Endodermal cell (in vitro differentiated cells): ENCODE measurements at places on chromosomes 7 and 10. TPM values are rescaled to one million over a fixed set of nuclear protein-coding genes. Genes with fewer than 3 reads are reported as not detected.
A peak's percentile ranks its signal among the peaks of the same experiment; 100 is the strongest.

RTKN2 gene
- total RNA-seq, result 11.5 TPM in 2 replicates

C10orf143 gene
- 1.9 to 3.5 TPM (median 2.3 TPM) in 3 replicates for total RNA-seq

THSD7A gene
- total RNA-seq, result 0.73 and 0.86 TPM in 2 replicates

MEOX2 gene
- total RNA-seq, result not detected in 2 replicates

KIAA1549 gene
- total RNA-seq, result 17.3 and 18.7 TPM in 2 replicates

PPIF gene
- 44.1 to 51.0 TPM (median 47.5 TPM) in 3 replicates for total RNA-seq

ITIH2 gene
- not detected in 2 replicates for total RNA-seq

CDNF gene
- total RNA-seq, result 0.61 and 1.2 TPM in 2 replicates

LIPF gene
- total RNA-seq, result not detected in 3 replicates

ADCYAP1R1 gene
- 1.6 and 2.1 TPM in 2 replicates for total RNA-seq

DNA sequence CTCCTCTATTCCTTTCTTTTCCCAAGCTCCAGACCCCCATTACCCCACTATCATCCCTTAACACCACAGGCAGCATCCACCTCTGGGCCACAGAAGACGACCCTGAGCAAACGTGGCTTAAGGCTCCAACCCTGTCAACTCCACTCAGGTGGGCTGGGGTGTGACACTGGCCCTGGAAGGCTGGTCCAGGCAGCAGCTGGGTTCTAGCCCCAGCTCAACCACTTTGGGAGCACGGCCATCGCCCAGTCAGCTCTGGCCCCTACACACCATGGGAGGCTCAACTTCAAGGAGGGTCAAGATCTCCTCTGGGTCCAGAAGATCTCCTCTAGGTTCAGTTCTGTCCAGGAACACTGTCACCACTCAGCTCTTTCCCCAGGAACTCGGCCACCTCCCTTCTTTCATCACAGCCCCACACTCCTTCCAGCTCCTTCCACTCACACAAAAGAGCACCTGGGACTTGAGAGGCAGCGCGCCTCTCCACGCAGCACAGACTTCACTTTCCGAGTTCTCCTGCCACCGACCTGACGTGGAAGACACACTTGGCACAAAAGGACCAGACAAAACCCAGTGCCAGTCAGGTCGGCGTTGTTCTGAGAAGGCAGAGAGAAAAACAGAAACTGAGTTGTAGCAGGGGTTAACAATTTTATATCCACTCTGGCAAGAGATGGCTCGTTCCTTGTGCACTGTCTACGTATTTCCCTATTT, 84.1 kb downstream of the CTBP2 start:
- no peak overlapping the region for H3K27ac ChIP-seq
- H3K4me3 ChIP-seq, result no peak overlapping the region
- H3K4me1 ChIP-seq, result no peaks in the 10 kb centered on the region
- H3K27me3 ChIP-seq, result no peaks in the 10 kb centered on the region

DNA sequence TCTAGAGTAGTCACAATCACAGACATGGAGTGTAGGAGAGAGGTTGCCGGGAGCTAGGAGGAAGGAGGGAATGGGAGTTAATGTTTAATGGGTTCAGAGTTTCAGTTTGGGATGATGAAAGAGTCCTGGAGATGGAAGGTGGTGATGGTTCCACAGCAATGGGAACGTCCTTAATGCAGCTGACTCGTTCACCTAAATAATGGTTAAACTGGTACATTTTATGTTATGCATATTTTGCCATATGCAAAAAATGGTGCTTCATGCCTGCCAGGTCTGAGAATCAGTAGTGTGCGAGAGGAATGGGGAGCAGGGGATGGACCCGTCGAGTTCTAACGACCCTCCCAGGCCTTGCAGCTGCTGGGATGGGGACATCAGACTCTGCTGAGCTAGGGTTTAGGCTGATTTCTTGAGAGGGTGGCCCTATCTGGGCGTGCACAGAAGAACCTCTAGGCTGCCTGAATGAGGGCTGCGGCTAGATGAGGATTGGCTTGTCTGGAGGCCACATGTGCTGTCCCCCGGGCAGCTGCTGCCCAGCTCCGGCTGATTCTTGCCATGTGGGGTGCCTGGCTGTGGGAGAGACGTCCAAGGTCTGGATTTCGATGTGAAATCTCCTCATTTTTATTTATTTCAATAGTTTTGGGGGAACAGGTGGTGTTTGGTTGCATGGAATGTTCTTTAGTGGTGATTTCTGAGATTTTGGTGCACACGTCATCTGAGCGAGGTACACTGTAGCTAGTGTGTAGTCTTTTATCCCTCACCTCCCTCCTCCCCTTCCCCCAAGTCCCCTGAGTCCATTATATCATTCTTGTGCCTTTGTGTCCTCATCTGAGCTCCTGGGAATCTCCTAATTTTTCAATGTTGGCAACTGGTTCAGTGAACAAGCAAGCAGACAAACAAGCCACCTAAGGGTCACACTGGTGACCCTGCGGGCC, 116.0 kb downstream of the GRK5 start:
- DNase-seq, result no peak
- no peaks in the 10 kb centered on the region for H3K27me3 ChIP-seq
- peaks cover 7% of the 10 kb centered on the region for H3K4me1 ChIP-seq
- no peak overlapping the region for H3K4me3 ChIP-seq
- no peaks in the 10 kb centered on the region for H3K36me3 ChIP-seq
- no peak overlapping the region for H3K27ac ChIP-seq

DNA sequence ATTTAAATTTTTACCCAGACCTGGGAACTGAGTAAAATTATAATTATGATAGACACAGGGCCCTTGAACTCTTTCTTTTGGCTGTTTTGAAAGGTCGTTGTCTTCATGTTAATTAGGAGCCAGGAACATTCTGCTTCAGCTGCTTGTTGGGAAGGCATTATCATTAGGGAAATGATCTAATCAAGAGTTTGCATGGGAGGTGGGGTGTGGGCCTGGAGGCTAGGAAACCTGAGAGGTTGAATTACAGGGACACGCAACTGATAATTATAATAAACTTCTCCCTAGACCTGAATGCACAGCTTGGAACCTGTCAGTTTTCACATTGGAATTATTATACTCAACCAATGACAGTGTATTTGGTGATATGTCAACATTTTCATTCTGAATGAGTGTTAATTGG, 237.7 kb downstream of the CACNB2 start:
- H3K4me3 ChIP-seq, result no peak overlapping the region
- no peaks in the 10 kb centered on the region for H3K4me1 ChIP-seq
- no peak overlapping the region for H3K27ac ChIP-seq
- H3K27me3 ChIP-seq, result no peaks in the 10 kb centered on the region
- H3K36me3 ChIP-seq, result no peaks in the 10 kb centered on the region

GRCh38 chr10:126080291-126080825, 184.0 kb downstream of the FANK1 start:
- peak overlapping the region; percentile 86 for H3K27ac ChIP-seq
- H3K36me3 ChIP-seq, result no peaks in the 10 kb centered on the region
- H3K27me3 ChIP-seq, result no peaks in the 10 kb centered on the region

DNA sequence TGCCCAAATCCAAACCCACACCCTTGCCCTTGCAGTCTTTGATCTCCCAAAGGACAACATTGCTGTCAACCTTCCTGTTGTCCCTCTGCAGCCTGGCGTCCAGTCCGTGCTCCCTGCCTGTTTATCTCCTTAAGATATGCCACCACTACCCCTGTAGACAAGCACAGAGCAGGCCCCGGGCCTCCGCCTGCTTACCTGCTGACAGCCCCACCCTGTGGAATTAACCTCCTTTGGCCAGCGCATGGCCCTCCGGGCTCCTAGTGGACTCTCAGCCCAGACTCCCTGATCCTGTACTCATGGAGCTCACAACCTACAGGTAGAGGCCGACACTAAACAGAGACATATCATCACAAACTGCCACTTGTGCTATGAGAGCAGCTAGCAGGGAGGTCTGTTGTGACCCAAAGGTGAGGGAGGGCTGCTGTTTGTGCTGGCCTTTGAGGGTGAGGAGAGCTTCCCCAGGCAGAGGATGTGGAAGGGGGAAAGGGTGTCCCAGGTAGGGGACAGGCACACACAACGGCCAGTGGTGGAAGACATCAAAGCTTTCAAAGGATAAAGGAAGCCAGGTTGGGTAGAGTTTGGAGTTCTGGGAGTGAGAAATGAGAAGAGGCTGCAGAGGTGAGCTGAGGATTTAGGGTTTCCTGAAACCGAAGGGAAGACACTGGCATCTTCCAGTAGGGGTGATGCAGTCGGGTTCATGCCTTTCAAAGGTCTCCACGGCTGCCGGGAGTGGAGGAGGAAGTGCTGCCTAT, 174.5 kb upstream of the ZMIZ1 start:
- no peaks in the 10 kb centered on the region for H3K27me3 ChIP-seq
- no peak overlapping the region for H3K27ac ChIP-seq
- no peak for DNase-seq

- H3K4me1 ChIP-seq, result no peaks in the 10 kb centered on the region
- no peak overlapping the region for H3K4me3 ChIP-seq
- no peak overlapping the region for H3K27ac ChIP-seq
- DNase-seq, result no peak
- H3K36me3 ChIP-seq, result no peaks in the 10 kb centered on the region
- no peaks in the 10 kb centered on the region for H3K27me3 ChIP-seq
These were observed 781.5 kb upstream of the POM121L12 start for GRCh38 chr7:52253953-52254352.

GRCh38 chr10:15168291-15168785, at the start of gene NMT2:
Gene NMT2 (minus strand): TSS chr10:15168693. CDS start chr10:15168612, 81 bp downstream.
- H3K4me3 ChIP-seq, result peak within 1 kb of the TSS; percentile 89
- no peaks in the 10 kb centered on the region for H3K36me3 ChIP-seq
- H3K4me1 ChIP-seq, result no peaks in the 10 kb centered on the region
- H3K27me3 ChIP-seq, result no peaks in the 10 kb centered on the region
- peak; percentile 96 for DNase-seq
- H3K27ac ChIP-seq, result peak within 1 kb of the TSS; percentile 76

- H3K27me3 ChIP-seq, result no peaks in the 10 kb centered on the region
- no peaks in the 10 kb centered on the region for H3K4me1 ChIP-seq
- no peak for DNase-seq
- no peaks in the 10 kb centered on the region for H3K36me3 ChIP-seq
- no peak overlapping the region for H3K27ac ChIP-seq
These were observed 7.1 kb downstream of the CSGALNACT2 start for GRCh38 chr10:43145311-43145710.

- no peaks in the 10 kb centered on the region for H3K27me3 ChIP-seq
- H3K4me3 ChIP-seq, result no peak overlapping the region
- DNase-seq, result no peak
These were observed 52.5 kb downstream of the EBF3 start for GRCh38 chr10:129911451-129912165.

GRCh38 chr7:3426064-3426463, 125.0 kb downstream of the SDK1 start:
- H3K27ac ChIP-seq, result no peak overlapping the region
- no peak for DNase-seq
- no peak overlapping the region for H3K4me3 ChIP-seq
- no peaks in the 10 kb centered on the region for H3K4me1 ChIP-seq
- H3K27me3 ChIP-seq, result no peaks in the 10 kb centered on the region

- no peaks in the 10 kb centered on the region for H3K36me3 ChIP-seq
- no peak overlapping the region for H3K4me3 ChIP-seq
- DNase-seq, result peak; percentile 56
- no peaks in the 10 kb centered on the region for H3K27me3 ChIP-seq
- H3K4me1 ChIP-seq, result no peaks in the 10 kb centered on the region
- no peak overlapping the region for H3K27ac ChIP-seq
These were observed 142.3 kb downstream of the XPNPEP1 start for GRCh38 chr10:109780997-109781396.

GRCh38 chr10:25357269-25357668, 182.5 kb downstream of the GPR158 start:
- no peaks in the 10 kb centered on the region for H3K4me1 ChIP-seq
- no peaks in the 10 kb centered on the region for H3K27me3 ChIP-seq
- no peak for DNase-seq
- H3K27ac ChIP-seq, result no peak overlapping the region
- H3K4me3 ChIP-seq, result peak overlapping the region; percentile 23
- no peaks in the 10 kb centered on the region for H3K36me3 ChIP-seq

DNA sequence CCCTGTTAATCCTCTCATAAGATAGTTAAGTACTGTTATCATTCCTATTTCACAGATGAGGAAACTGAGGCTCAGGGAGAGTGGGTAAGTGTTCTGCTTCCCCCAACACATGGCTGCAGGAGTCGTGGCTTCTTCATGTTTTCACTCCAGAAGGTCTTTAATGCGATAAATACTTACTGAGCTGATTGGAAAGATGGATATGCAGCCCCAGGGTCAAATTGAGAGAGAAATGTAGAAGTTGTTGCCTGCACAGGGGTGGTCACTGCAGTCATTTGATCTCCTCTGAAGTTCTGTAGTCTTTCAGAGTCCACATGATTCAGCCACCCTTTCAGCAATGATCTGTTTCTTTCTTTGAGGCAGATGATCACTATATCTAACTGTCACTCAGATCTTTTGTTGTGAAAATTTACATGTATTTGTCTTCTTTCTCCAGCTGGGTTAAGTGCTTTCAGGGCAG, 29.3 kb downstream of the CRCP start:
- DNase-seq, result no peak
- peaks cover 76% of the 10 kb centered on the region for H3K36me3 ChIP-seq

DNA sequence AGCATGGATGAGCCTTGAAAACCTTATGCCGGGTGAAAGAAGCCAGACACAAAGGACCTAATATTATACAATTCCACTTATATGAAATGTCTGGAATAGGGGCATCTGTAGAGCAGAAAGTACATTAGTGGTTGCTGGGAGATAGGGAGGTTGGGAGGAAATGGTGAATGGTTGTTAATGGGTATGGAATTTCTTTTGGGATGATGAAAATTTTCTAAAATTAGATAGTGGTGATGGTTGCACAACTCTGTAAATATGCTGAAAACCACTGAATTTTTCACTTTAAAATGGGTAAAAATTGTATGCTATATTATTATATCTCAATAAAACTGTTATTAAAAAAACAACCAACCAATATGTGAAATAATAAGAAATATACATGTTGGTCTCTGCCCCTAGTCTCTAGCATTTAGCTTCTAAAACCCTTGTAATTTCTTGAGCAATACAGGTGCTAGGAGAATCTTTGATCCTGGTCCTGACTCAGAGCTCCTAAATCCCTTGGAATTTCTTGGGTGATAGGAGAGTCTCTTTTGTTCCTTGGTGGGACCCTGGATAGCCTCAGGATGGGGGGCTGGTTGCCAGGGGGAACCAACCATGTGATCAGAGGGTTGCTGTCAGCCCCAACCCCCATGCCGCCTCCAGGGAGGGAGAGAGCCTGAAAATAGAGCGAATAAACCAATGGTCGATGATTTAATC, 64.0 kb downstream of the TACR2 start:
- H3K4me1 ChIP-seq, result no peaks in the 10 kb centered on the region
- no peak for DNase-seq
- no peak overlapping the region for H3K27ac ChIP-seq
- no peaks in the 10 kb centered on the region for H3K36me3 ChIP-seq

DNA sequence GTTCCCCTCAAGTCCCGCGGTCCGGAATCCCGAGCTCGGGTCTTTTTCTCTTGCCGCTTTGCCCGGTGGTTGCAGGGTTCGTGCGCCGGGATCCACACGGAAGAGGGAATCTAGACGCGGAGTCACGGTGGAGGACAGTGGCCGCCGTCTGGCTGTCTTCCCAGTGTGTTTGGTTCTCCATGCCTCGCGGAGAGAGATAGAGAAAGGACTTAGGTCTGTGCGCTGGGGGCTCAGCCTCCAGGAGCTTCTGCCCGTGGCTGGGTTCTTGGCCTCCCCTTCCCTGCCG, 1.6 kb downstream of the FFAR4 start:
- H3K27ac ChIP-seq, result no peak overlapping the region
- peaks cover 72% of the 10 kb centered on the region for H3K27me3 ChIP-seq
- H3K4me1 ChIP-seq, result no peaks in the 10 kb centered on the region
- H3K4me3 ChIP-seq, result no peak overlapping the region
- DNase-seq, result peak; percentile 56
- no peaks in the 10 kb centered on the region for H3K36me3 ChIP-seq
